MM.1S (cell line): ENCODE measurements at places on chromosomes 1 and 21.

GRCh38 chr1:211259638-211260126, 516 bp downstream of the RCOR3 start:
- no peaks in the 10 kb centered on the region for H3K36me3 ChIP-seq
- H3K27me3 ChIP-seq = no peaks in the 10 kb centered on the region
- DNase-seq = peak; percentile 63
- peak overlapping the region; percentile 96 for H3K27ac ChIP-seq
- peak overlapping the region; percentile 93 for H3K4me3 ChIP-seq
- peaks cover 10% of the 10 kb centered on the region for H3K4me1 ChIP-seq

DNA sequence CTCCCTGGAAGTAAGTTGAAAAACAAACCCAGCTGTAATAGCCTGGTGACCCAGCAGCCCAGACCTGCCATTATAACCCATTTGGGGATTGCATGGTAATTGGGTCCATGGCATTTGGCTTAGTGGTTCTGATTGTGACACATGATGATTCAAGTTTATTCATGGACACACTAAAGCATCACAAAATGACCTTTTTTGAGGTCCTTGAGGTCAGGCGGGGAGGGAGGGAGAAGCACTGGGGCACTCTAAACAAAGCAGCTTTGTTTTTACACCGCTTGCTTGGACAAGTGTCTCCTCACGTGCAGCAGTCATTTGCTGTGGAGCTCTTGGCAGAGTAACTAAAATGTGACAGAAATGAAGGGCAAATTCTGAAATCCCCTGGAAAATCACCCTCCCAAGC, 241.0 kb upstream of the SGIP1 start:
- H3K4me3 ChIP-seq = no peak overlapping the region
- H3K36me3 ChIP-seq = no peaks in the 10 kb centered on the region
- DNase-seq = no peak
- H3K4me1 ChIP-seq = 0 out of 2 replicates have a peak, but pooled peaks cover 3% of the 10 kb centered on the region
- H3K27me3 ChIP-seq = no peaks in the 10 kb centered on the region

- no peaks in the 10 kb centered on the region for H3K36me3 ChIP-seq
- H3K4me3 ChIP-seq = no peak overlapping the region
- no peaks in the 10 kb centered on the region for H3K4me1 ChIP-seq
- H3K27ac ChIP-seq = no peak overlapping the region
- no peaks in the 10 kb centered on the region for H3K27me3 ChIP-seq
- no peak for DNase-seq
These were observed 160.9 kb upstream of the FMN2 start for GRCh38 chr1:239930686-239931262.

DNA sequence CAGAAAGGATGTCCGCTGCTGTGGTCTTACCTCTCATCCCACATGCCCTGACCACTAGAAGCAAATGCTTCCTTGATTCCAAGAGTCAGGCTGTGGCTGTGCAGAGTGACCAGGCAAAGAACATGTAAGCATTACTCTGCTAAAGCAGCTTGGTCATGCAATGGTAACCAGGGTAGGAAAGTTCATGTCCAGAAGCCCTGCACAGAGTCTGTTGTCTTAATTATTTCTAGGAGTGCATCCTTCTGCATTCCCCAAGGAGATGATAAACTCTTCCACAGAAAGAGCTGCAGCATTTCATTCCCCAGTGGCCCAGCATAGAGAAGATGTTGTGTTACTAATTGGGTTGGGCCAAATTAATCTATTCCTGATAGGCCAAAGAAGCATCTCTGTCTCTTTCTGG, 10.1 kb upstream of the UTP25 start:
- H3K27ac ChIP-seq = no peak overlapping the region
- DNase-seq = no peak
- 0 out of 2 replicates have a peak, but pooled peaks cover 3% of the 10 kb centered on the region for H3K27me3 ChIP-seq
- no peaks in the 10 kb centered on the region for H3K36me3 ChIP-seq
- no peak overlapping the region for H3K4me3 ChIP-seq

DNA sequence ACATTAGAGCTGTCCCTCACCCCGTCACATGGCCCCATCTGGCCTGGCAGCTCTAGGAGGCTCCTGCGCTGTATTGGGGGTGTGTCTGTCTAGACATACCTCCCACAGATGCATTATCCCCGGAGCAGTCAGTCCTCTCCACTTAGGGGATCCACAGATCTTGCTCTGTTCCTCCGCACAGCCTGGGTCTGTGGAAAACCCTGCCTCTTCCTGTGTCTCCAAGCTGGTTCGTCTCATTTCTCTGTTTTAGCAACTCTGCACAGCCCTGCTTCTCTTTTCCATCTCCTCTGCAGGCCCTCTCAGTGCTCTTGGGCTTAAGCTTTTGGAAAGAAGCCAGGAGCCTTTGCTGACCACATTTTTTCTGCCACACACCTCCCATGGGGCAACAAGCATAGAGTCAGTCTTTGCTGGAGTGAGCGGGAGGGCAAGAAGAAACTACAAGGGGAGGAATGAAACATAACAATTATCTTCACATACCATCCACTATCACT, 241.5 kb downstream of the FOXD2 start:
- H3K36me3 ChIP-seq = no peaks in the 10 kb centered on the region
- no peaks in the 10 kb centered on the region for H3K4me1 ChIP-seq
- H3K27ac ChIP-seq = no peak overlapping the region
- H3K4me3 ChIP-seq = no peak overlapping the region
- DNase-seq = no peak

GRCh38 chr1:39395357-39395831, 96.0 kb upstream of the BMP8A start:
- peaks cover 69% of the 10 kb centered on the region for H3K4me1 ChIP-seq
- no peak for DNase-seq
- H3K27ac ChIP-seq = no peak overlapping the region; the same call in 1 of the 2 replicates
- no peaks in the 10 kb centered on the region; the same call in 1 of the 2 replicates for H3K36me3 ChIP-seq

- peaks cover 7% of the 10 kb centered on the region; the same call in 1 of the 2 replicates for H3K4me1 ChIP-seq
- H3K36me3 ChIP-seq = no peaks in the 10 kb centered on the region
- peak; percentile 80 for DNase-seq
- H3K27me3 ChIP-seq = 0 out of 2 replicates have a peak, but pooled peaks cover 12% of the 10 kb centered on the region
- H3K4me3 ChIP-seq = no peak overlapping the region
- no peak overlapping the region for H3K27ac ChIP-seq
These were observed 302.4 kb upstream of the NR5A2 start for GRCh38 chr1:199725002-199725565.

DNA sequence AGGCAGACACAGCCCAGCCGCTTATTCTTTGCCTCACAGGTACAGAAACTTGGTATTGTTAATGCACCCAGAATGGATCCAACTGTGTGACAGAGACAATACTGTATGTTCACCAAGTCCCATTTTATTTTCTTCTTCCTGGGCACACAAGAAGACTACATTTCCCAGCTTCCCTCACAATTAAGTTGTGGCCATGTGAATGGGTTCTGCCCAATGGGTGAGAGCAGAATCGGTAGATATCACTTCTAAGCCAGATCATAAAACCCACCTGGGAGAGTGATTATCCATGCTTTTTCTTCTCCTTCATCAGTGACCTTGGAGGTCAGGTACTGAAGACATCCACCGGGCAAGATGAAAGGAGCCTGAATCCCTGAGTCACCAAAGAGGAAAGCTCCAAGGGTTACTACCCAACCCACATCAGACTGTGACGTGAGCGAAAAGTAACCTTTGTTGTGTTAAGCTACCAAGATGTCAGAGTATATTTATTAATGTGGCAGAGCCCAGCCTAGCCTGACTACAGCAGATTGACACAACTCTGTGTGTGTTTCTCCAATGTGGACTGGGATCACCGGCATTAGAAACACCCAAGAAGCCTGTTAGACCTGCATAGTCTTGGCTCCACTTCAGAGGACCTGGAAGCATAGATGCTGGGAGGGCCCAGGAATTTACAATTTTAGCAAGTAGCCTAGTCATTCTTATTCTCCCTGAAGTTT, 79.1 kb upstream of the GRIK3 start:
- H3K4me3 ChIP-seq = no peak overlapping the region
- peaks cover 83% of the 10 kb centered on the region for H3K27me3 ChIP-seq
- no peaks in the 10 kb centered on the region for H3K36me3 ChIP-seq
- H3K4me1 ChIP-seq = no peaks in the 10 kb centered on the region
- no peak for DNase-seq
- no peak overlapping the region for H3K27ac ChIP-seq

DNA sequence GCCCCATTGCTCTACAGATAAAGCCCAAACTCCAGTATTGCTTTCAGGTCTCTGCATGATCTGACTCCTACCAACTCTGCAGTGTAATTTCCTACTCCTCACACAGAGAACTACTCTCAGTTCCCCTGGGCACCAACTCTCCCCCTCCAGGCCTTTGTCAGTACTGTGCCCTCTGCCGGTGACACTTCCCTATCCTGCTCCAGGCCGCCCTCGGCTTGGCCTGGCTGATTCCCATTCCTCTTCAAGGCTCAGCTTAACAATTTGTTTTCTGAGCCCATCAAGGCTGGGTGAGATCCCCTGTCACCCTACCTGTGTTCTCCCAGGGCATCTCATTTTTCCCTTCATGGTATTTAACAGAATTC, 2.6 kb downstream of the SLAMF8 start:
- peak; percentile 73 for DNase-seq
- H3K4me3 ChIP-seq = no peak overlapping the region
- H3K27me3 ChIP-seq = no peaks in the 10 kb centered on the region
- H3K27ac ChIP-seq = no peak overlapping the region
- no peaks in the 10 kb centered on the region for H3K36me3 ChIP-seq
- H3K4me1 ChIP-seq = peaks cover 20% of the 10 kb centered on the region

- no peaks in the 10 kb centered on the region for H3K27me3 ChIP-seq
- peak; percentile 83 for DNase-seq
- peak overlapping the region; percentile 64 for H3K4me3 ChIP-seq
- peak overlapping the region; percentile 87 for H3K27ac ChIP-seq
These were observed 3.0 kb downstream of the FMO1 start for GRCh38 chr1:171251042-171251951.

- peaks cover 7% of the 10 kb centered on the region; the same call in 1 of the 2 replicates for H3K4me1 ChIP-seq
- peak overlapping the region; percentile 75 for H3K27ac ChIP-seq
- 0 out of 2 replicates have a peak, but pooled peaks cover 2% of the 10 kb centered on the region for H3K36me3 ChIP-seq
- H3K27me3 ChIP-seq = no peaks in the 10 kb centered on the region
- peak overlapping the region; percentile 88 for H3K4me3 ChIP-seq
These were observed 908 bp downstream of the DDI2 start for GRCh38 chr1:15618077-15618654.

GRCh38 chr21:41399246-41399800, 26.7 kb upstream of the MX1 start:
- no peak overlapping the region for H3K4me3 ChIP-seq
- H3K36me3 ChIP-seq = no peaks in the 10 kb centered on the region
- DNase-seq = no peak
- no peak overlapping the region for H3K27ac ChIP-seq

- no peaks in the 10 kb centered on the region for H3K36me3 ChIP-seq
- H3K27ac ChIP-seq = no peak overlapping the region
- H3K27me3 ChIP-seq = peaks cover 70% of the 10 kb centered on the region
- H3K4me1 ChIP-seq = no peaks in the 10 kb centered on the region
These were observed 599.8 kb downstream of the AJAP1 start for GRCh38 chr1:5254131-5254725.

DNA sequence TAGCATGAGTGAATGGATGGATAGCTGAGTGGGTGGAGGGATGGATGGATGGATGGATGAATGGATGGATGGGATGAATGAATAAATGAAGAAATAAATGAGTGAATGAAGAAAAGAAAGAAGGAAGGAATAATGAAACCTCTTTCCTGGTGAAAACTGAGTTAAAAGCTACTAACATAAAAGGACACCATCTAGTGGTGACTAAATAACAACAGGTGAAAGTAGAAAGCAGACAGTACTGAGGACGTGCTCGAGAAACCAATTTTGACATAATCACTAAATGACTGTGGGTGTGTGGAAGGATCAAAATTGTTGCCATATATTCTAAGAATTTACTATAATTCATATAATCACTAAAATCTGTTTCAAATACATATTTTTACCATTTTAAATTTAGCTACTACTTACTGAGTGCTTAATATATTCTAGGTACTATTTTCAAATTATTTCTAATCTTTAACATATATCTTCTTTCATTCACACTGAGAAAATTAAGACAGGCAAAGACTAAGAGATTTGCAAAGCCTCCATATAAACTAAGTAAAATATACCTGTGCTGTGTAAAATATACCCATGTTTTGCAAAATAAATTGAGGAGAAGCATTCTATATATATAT, 522.9 kb downstream of the LRRIQ3 start:
- no peaks in the 10 kb centered on the region for H3K27me3 ChIP-seq
- no peak overlapping the region for H3K27ac ChIP-seq
- H3K36me3 ChIP-seq = no peaks in the 10 kb centered on the region
- H3K4me3 ChIP-seq = no peak overlapping the region
- no peaks in the 10 kb centered on the region for H3K4me1 ChIP-seq
- peak; percentile 11 for DNase-seq

GRCh38 chr1:226675715-226676357, 63.2 kb downstream of the ITPKB start:
- H3K4me3 ChIP-seq = no peak overlapping the region
- no peak for DNase-seq
- H3K36me3 ChIP-seq = no peaks in the 10 kb centered on the region
- H3K4me1 ChIP-seq = peaks cover 22% of the 10 kb centered on the region

GRCh38 chr1:30974536-30974935, 66.0 kb upstream of the SDC3 start:
- H3K4me3 ChIP-seq = no peak overlapping the region
- H3K27ac ChIP-seq = no peak overlapping the region
- H3K4me1 ChIP-seq = peaks cover 12% of the 10 kb centered on the region
- DNase-seq = no peak
- H3K36me3 ChIP-seq = peaks cover 8% of the 10 kb centered on the region; the same call in 1 of the 2 replicates

DNA sequence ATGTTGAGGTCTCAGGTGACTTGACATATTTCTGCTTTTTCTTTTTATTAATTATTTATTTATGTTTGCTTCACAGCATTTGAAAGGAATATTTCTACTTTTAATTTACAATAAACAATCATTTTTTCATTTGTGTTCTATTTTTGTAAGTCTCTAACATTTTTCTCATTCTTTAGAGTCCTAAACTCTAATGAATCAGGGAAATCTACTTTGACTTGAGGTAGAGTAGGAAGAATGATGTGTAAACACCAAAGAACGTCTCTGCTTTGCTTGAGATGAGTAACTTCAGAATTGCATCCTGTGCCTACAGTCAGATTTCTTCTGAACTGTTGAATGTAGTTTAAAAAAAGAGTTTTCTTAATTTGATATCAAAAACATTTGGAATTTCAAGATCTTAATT, 65.2 kb downstream of the CNST start:
- no peak overlapping the region for H3K27ac ChIP-seq
- H3K36me3 ChIP-seq = 0 out of 2 replicates have a peak, but pooled peaks cover 2% of the 10 kb centered on the region
- no peaks in the 10 kb centered on the region for H3K27me3 ChIP-seq
- DNase-seq = no peak

DNA sequence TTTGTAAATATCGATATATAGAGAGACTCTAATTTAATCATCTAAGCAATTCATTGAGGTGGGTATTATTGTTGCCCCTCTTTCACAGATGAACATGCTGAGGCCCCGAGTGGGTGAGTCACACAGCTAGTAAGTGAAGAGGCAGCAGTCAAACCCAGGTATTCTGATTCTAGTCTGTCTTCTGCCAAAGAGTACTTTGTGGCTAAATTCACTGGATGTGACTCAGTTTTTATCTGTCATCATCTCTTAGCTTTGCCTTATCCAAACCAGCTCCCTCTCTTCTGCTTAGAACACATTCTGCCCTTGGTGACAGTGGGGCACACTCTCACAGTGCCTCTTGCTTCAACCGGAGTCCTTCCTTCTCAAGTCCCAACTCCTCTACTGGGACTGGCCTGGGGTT, 11.5 kb downstream of the FCRL5 start:
- no peaks in the 10 kb centered on the region for H3K36me3 ChIP-seq
- H3K4me3 ChIP-seq = no peak overlapping the region
- H3K27ac ChIP-seq = no peak overlapping the region
- no peaks in the 10 kb centered on the region for H3K4me1 ChIP-seq
- H3K27me3 ChIP-seq = no peaks in the 10 kb centered on the region
- no peak for DNase-seq
